Stimulated activated memory B cell treated with anti-CD40 and anti-IgM and Interleukin-4, amounts not matched to agents 10 μg/mL and 1 μg/mL and 100 μg/mL, for 72 hours (primary cell): ENCODE measurements at places on chromosomes 7 and 10.

DNA sequence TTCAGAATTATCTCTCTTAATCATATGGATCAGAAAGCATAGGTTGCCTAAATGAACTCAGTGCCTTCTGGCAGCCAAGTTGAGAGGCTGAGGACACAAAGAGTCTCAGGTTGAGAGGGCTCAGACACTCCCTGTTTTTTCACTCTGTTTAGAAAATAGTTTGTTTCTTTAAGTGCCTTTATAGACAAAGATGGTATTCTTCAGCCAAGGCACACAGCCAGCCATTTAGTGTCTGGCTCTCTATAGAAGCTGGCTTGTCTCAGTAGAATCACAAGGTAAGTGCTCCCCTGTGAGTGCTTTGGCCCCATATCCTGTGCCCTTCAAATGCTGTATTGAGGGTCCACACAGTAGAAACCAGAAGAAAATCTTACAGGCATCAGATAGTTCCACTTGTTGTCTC, 3.6 kb downstream of the GPR158 start:
- ATAC-seq = no peak

GRCh38 chr10:25076506-25077177, 60.2 kb downstream of the THNSL1 start:
- ATAC-seq = no peak

GRCh38 chr7:2080060-2080387, 152.7 kb downstream of the MAD1L1 start:
- ATAC-seq = no peak

GRCh38 chr10:132837905-132838304, 52.0 kb upstream of the NKX6-2 start:
- ATAC-seq = no peak

DNA sequence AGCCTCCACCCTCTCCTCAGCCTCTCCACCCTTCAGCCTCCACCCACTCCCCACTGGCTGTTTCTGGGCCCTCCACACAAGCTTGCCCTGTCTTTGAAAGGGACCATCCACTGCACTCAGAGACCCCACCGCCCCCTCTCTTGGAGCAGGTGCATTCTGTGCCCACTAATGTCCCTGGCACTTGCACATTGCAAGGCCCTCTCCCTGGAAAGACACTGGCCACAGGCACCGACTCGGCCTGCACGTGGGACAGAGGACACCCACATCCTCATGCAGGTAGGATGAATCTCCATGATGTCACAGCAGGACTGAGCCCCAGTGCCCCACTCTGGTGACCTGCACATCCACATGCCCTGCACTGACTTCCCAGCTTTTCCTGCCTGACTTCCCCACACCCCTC, 36.8 kb upstream of the EBF3 start:
- peak; percentile 34 for ATAC-seq
